HEK293T (cell line): ENCODE measurements at places on chromosomes 1 and 21.

DNA sequence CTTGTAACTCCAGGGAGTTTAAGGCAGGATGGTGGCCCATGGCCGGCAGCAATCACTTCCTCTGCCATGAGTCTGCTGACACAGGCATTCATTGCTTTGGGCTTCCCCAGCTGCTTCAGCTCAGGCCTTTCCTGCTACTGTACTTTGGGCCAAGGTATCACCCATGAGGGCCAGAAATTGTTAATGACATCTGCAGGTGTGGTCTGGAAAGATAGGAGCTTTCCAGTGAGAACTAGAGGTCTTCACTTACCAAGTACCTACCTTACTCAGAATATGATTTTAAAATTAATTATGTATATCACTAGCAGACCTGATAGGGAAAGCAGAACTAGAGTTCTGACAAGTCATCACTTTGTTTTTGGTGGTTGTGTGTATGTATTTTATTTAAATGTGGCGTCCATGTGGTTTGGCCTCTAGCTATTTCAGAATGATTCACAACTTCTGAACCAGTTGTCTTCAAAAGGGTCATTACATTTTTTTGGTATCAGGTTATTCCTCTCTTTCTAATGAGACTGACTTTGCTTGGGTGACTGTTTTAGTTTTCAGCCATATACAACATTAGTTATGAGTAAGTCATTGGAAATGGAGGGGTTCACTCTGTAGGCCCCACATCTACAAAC, 2.7 kb downstream of the RGL1 start:
- DNase-seq = no peak

GRCh38 chr21:31397939-31398338, 53.9 kb upstream of the TIAM1 start:
- DNase-seq = peak; percentile 34

DNA sequence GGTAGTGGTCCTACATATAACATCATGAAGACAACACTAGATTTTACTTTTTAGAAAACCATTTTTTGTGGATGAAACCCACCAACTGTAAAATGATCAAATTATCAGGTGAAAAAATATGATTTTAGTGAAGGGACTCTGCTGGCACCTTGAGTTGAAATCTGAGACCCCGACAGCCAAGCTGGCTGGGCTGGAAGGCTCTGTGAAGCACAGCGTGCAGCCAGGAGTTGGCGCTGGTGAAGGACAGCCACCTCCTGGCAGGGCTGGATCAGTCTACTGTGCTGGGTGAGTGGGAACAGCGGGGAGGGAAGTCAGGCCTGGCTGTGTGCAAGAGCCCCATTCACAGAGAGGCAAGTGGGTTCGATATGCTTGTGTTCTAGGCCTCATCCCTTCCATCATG, 47.9 kb downstream of the DDAH1 start:
- no peak for DNase-seq

DNA sequence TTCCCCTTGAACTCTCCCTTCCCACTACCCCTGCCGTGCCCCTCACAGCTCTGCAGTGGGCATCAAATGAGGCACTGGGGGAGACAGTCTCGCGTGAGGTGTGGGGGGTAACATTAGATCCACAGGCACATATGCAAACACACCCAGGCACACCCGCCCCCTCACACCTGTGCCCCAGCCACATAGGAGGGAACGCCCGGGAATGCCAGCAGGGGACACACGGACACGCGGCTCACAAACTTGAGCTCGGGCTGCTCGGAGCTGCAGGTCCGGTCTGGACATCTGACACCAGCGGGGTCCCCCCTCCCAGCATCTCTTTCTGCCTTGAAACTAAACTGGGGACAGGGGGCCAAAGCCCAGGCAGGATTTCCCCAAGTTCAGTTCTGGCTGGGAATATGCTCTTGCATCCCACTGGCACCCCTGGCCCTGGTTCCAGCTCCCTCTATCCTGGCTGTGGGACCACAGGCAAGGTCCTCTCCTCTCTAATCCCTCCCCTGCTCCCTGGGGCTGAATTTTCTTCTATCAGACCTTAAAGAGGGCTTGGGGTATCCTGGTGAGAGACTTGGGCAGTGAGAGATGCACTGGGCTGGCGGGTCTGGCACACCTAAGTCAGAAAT, 30.6 kb downstream of the CDCP2 start:
- peak; percentile 53 for DNase-seq

DNA sequence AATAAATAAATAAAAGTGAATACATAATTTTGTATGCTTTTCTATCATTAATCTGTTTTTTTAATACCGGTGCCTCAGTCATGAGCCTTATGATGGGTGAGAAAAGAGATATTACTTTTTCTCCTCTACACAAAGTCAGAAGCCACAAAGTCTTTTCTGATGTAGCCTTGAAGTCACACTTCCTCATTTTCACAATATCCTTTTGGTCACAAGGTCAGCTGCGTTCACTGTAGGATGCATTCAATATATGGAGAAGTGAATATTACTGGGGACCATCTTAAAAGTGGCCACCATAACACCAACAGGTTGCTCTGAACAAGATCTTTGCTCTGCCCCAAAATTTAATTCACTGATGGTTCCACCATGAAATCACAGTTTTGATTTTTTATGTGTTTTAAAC, 83.3 kb upstream of the TNR start:
- DNase-seq = no peak

- DNase-seq = no peak
These were observed 168.2 kb downstream of the CLIC6 start for GRCh38 chr21:34836933-34837505.

- no peak for DNase-seq
These were observed 7.2 kb downstream of the CD34 start for GRCh38 chr1:207903767-207904166.

DNA sequence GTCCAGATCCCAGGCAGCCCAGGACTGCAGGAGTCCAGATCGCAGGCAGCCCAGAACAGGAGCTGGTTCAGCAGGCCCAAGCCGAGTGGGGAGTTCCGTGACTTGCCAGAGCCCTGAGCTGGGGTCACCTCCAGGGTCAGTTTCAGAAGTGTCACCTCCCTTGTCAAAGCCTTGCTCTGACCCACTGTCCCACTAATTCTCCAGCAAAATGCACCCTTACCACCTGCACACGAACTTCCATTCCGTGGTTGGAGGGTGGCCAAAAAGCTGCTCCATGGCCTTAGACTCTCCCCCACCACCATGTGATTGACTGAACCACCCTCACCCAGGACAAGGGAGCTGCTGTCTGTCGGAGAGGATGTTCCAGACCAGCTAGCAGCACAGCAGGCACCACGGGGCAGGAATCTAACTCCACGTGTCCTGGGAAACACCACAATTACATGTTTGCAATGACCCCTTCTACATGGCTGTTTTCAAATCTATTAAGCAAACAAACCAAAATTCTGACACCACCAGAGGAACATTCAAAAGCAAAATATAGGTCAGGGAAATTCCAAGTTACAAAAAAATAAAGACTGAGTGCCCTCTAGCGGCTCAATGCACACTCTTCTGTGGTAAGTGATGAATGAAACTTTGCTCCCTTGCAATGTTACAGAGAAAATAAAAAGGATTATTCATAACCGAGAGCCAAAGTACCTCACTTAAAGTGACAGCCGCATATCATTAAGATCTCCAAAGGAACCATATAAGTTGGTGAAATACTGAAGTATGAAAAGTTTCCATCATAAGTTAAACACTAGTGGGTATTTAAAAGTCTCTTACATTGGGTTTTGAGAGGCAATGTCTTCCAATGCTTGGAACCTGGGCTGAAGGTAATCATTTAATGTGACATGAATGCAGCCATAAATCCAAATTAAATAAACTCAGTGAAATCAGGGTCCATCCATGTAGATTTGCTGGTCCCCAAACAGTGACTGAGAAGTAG, 76.3 kb downstream of the NPHP4 start:
- peak; percentile 42 for DNase-seq

DNA sequence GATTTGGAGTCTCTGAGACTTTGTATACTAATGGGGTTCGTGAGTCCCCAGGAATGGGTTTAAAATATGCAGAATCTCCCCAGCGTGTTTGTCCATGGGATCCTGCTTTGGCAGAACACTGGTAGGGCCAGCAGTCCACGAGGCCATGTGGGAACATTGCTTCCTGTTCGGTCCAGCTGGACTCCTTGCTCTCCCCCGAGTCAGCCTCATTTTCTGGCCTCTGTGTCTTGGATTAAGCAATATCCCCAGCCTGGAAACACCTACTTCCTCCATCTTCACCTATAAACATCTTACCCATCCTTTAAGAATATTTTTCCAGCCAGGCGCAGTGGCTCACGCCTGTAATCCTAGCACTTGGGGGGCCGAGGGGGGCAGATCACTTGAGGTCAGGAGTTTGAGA, 142.4 kb downstream of the NAV1 start:
- DNase-seq = no peak

DNA sequence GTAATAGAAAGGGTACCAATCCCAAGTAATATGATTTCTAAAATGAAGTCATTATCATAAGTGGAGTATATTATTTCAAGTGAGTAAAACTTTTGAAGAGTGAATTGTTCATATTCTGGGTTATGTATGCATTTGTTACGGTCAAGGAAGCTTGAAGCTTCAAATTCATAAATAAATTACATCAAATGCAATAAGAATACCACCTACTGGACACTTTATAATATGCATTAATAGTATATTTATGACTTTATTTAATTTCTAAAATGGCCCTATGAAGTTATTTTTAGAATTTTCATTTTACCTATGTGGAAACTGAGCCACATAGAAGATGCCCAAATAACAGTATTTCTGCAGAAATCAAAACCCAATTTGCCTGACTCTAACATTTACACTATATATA, 260.6 kb downstream of the SMYD3 start:
- DNase-seq = no peak

DNA sequence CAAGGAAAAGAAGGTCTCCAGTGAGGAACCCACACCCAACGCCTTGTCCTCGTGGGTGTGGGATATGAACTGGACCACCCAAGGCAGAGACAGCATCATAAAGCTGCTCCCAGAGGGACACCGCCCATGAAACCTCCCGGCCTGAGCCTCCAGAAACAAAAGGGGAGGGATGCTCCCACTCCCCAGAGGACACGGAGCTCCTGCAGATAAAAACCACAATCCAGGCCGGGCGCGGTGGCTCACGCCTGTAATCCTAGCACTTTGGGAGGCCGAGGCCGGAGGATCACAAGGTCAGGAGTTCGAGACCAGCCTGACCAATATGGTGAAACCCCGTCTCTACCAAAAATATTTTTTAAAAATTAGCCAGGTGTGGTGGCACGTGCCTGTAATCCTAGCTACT, 66.4 kb downstream of the CHD5 start:
- no peak for DNase-seq

GRCh38 chr1:210397252-210397651, 68.5 kb downstream of the HHAT start:
- no peak for DNase-seq

GRCh38 chr1:90824551-90824950, 107.4 kb upstream of the BARHL2 start:
- no peak for DNase-seq
